ENCODE measurements at places on chromosomes 16 and 17.
A peak's percentile ranks its signal among the peaks of the same experiment; 100 is the strongest.

DNA sequence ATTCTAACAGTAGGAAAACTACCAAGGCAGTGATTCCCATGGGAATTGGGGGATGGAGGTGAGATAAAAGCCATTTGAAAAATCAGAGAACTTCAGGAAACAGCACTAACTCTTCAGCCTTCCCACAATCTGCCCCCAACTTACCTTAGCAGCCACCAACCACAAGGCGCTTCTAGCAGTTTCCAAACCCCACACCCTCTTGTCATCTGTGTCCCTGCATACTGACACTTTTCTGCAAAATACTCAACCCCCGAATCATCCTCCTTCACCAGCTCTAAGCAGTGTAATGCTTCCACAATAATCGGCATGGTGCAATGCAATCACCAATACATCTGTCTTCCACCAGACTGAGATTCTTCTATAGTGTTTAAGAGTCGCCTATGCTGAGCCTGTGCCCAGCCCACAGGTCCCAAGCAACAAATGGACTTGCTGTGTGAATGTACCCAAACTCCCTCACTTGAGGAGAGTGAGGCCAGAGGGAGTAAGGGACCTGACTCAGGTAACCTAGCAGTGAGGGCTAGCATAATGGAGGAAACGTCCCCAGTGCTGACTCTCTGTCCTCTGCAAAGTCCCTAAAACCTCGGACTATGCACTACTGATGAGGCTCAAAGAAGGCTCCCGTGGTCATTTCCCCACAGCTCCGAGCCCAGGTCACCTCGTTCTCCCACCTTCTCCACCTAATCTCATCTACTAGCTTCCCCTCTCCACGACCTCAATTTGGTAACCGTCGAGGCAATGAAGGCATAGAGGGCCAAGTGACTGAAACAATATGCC is 943 bp downstream of the DYNC1LI2 start:
- no peak for DNase-seq

- no peak for DNase-seq
Observed at GRCh38 chr17:60383379-60383778, 8.6 kb downstream of the USP32 start.

- DNase-seq = no peak
Observed at GRCh38 chr17:49715717-49716279, 8.0 kb upstream of the SLC35B1 start.

- no peak for DNase-seq
Observed at GRCh38 chr17:80212962-80213642, 7.0 kb downstream of the SGSH start.

- DNase-seq = no peak
Observed at GRCh38 chr16:87618216-87618615, 15.9 kb downstream of the JPH3 start.

GRCh38 chr16:24995469-24995868 is 19.7 kb downstream of the ARHGAP17 start:
- DNase-seq = no peak

GRCh38 chr17:50882851-50883250 is 16.7 kb upstream of the TOB1 start:
- DNase-seq = no peak

DNA sequence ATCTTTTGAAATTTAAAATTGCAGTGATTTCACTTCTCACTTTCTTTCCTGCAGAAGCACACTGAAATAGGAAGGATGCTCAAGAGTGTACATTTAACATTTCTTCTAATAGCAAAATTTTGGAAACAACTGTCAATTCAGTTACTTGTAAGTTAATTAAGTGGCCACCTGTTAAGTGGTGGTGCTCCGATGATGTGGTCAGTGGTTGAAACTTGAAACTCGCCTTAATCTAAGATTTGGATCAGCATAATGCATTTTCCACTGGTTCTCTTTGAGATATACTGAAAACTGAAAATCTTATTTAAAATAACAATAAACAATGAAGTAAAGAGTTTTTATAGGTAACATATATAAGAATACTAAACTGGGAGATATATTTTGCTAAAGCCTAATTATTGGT is 7.0 kb upstream of the MYH8 start:
- no peak for DNase-seq

- no peak for DNase-seq
Observed at GRCh38 chr17:63995626-63996025, 2.5 kb upstream of the PRR29 start.

DNA sequence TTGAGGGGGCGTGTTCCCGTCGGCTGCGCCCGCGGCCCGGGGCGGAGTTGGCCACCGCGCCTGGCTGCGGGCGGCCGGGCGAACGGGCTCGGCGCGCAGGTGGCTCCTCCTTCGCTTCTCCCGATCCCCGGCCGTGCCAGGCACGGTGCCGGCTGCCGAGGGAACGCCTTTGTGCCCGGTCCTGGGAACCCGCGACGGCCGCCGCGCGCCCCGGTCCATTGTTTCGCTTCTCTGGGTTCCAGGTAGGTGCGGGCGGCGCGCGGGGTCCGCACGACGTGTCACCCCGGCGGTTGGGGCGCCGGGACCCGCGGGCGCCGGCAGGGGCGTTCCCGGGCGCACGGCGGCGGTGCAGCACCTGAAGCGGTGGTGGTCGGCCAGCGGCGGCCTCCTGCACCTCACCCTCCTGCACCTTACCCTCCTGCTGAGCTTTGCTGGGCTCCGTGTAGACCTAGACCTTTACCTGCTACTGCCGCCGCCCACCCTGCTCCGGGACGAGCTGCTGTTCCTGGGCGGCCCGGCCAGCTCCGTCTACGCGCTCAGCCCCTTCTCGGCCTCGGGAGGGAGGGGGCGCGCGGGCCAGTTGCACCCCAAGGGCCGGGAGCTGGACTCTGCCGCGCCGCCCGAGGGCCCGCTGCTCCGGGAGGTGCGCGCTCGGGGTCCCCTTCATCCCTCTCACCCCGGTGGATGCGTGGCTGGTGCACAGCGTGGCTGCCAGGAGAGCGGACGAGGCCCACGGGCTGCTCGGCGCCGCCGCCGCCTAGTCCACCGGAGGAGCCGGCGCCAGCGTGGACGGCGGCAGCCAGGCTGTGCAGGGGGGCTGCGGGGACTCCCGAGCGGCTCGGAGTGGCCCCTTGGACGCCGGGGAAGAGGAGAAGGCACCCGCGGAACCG is 99.9 kb downstream of the EFCAB13 start:
- DNase-seq = no peak

GRCh38 chr16:56275076-56275475 is 83.8 kb downstream of the GNAO1 start:
- DNase-seq = peak; percentile 5

DNA sequence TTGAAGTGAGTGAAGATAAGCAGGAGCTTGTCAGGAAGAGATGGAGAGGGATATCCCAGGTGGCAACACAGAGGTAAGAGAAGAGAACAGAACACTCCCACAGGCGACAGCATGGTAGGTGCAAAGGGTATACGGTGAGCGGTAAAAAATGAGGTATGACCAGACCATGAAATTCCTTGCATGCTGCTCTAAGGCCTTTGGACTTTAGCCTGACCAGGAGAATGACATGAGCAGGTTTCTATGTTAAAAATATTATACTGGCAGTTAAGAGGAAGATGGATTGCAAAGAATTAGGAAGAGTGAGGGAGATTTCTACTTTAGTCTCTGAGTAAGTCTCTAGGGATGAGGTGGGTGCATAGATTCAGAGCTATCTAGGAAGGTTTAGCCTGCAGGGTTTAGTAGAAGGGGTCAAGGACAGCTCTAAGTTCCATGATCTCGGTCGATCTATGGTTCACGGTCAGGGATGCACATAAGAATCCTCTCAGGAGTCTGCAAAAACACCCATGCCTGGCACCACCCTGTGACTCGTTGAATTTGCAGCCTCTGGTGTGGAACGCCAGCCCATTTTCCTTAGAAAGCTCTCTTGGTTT is 65.7 kb downstream of the HLF start:
- no peak for DNase-seq

DNA sequence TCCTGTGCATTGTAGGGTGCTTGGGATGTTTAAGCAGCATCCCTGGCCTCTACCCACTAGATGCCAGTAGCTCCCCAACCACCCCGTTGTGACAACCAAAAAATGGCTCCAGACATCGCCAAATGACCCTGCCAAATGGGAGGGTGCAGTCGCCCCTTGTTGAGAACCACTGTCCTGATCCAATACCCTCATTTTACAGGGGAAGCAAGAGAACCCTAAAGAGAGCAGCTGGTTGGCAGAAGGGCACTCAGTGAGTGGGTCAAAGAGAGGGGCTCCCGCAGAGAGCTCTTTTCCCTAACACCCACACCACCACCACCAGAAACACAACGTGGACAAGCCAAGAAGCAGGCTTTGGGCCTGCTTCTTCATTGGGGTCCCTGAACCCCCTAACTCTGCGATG is 18.4 kb downstream of the TEKT5 start:
- no peak for DNase-seq

DNA sequence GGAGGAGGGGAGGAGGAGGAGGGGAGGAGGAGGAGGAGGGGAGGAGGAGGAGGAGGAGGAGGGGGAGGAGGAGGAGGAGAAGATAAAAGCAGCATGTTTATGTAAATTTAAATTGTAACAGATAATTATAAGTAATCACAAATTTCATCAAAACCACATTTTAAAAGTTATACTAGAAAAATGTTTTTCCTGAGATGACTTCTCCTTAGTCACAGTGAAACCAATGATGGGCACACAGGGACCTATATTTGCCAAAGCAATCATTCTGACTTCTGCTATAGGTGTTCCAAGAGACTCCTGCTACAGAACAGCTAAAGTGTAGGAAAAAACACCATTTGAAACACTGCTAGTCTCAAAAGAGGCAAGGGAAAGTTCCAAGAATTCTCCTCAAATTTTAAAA is 66.4 kb downstream of the CEP95 start:
- no peak for DNase-seq
